ENCODE measurements at places on chromosomes 5 and 9. TPM values are rescaled to one million over a fixed set of nuclear protein-coding genes. Genes with fewer than 3 reads are reported as not detected.

DNA sequence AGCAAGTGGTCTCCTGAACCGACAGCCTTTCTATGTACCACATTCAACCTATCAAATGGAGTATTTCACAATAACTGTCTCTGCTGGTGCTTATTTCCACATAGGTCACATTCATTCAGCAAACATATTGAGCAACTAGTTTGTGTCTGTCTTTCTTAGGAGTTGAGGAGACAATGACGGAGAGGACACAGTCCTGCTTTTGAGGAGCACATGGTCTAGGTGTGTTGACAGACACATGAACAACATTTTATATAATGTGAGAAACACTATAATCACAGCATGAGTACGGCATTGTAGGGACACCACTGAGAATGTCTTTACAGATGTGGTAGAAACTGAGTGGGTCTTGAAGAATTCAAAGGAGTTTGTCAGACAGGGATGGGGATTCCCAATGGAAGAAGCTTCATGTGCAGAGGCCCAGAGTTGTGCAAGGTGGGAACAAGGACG is 28.5 kb downstream of the NFIL3 start:
- ATAC-seq, result peak; percentile 66

DNA sequence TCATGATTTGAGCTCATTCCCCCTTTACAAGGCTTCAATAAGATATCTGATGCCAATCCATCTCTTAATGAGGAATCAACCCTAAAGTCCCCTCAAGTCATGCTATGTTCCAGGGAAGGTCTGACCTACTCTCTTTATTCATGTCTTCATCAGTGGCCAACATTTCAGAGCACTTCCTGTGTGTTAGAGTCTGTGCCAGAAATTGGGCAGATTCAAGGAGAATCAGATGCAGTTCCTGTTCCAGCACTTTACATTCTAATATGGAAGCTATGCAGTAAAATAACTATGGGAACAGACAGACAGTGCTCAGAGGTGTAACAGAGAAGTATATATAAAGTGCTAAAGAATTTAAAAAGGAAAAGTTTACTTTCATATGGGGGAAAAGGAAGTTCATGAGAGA is 193.4 kb upstream of the NR4A3 start:
- ATAC-seq, result no peak

DNA sequence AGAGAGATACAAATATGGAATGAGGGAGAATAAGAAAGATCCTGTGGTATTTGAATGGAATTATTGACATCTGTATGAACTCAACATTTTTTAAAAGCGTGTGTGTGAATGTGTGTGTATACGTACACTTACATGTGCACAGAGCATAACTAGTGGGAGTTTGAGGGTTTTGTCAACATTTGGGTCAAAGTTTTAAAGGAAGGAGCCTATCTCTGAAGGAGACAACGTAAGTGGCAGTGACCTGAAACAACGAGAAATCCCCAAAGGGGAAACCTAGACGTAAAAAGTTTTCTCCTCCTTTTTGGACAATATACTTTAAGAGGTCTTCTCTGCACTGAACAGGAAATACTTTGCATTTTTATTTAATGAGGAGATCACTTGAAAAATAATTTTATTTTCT is 40.2 kb upstream of the DTWD2 start:
- ATAC-seq, result no peak

GRCh38 chr9:15150939-15151338 is 156.1 kb downstream of the TTC39B start:
- ATAC-seq, result no peak

DNA sequence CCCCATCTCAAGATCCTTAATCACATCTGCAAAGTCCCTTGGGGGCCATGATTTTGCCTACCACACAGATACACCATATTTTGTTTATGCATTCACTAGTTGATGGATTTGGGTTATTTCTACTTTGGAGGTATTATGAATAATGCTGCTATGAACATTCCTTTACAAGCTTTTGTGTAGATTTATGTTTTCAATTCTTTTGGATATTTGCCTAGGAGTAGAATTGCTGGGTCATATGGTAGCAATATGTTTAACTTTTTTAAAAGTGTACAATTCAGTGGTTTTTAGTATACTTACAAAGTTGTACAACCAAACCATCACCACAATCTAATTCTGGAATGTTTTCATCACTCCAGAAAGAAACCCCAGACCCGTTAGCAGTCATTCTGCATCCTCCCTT is 7.8 kb upstream of the ANP32B start:
- no peak for ATAC-seq

- peak; percentile 47 for ATAC-seq
Measured at GRCh38 chr5:66144834-66145390, 812 bp downstream of the SREK1 start.

- ATAC-seq, result no peak
Measured at GRCh38 chr5:96968614-96969013, 32.7 kb downstream of the LNPEP start.

DNA sequence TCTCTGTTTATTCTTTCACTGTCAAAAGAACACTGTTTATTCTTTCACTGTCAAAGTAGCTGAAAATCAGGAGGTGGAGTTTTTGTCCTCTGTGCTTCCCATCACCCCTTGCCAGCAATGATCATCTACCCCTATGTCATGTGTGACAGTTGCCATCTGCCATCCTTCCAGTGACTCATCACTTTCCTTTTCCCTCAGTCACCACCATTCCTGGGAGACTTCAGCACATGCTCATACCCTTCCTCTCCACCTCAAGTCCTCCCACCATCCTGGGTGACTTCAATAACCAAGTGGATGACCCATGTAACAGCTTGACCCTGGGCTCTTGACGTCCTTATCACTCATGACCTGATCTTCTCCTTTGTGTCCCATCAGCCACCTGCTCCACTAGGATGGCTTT is 43.3 kb upstream of the RASEF start:
- ATAC-seq, result no peak

- peak; percentile 11 for ATAC-seq
Measured at GRCh38 chr5:100877274-100877673, 25.8 kb downstream of the ST8SIA4 start.

DNA sequence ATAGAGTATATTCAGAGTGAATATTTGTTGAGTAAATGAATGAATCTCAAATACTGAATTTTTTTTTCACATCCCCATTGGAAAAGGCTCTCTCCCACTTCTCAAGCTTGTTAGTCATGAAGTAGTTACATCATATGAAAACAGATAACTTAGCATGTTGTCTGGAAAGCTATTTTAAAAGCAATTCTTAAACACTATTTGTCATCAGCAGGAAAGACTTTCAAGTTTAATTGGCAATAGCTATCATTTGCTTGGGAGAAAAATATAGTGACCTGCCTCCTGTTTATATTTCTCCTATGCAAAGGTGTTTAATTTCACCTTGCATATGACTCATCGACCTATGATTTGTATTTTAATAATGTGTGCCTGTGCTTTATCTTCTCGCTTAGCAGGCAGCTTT is 499.8 kb upstream of the GRIA1 start:
- no peak for ATAC-seq

DNA sequence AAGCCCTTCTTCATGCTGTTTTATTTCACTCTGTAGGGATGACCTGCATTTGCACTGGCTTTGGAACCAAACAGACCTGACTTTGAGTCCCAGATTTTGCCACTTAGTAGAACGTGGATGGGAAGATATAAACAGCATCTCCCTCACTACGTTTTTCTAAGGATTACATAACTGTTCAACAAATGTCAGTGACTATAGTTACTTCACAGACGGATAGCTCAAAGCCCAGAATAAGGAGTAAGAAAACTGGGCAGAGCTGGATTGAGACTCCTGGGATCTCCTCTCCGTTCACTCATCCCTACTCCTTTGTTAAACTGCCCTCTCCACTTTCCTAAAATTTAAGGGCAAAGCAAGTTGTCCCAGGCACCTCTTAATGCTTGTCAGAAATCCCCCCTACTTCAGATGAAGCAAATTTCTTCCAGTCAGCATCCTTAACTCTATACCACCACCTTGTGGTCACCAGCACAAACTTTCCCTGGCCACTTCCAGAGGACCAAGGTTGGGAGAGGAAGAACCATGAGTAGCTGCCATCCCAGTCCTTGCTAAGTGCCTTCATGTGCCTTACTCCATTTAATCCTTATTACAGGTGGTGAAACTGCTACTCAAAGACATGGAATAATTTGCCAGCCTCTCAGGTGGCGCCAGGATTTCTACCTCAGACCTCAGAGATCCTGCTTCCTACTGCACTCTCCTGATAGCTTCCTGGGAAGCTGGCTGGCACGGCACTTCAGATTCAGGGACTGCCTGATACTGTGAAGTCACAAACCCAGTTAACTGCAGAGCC is 38.4 kb downstream of the EGR1 start:
- peak; percentile 67 for ATAC-seq

DNA sequence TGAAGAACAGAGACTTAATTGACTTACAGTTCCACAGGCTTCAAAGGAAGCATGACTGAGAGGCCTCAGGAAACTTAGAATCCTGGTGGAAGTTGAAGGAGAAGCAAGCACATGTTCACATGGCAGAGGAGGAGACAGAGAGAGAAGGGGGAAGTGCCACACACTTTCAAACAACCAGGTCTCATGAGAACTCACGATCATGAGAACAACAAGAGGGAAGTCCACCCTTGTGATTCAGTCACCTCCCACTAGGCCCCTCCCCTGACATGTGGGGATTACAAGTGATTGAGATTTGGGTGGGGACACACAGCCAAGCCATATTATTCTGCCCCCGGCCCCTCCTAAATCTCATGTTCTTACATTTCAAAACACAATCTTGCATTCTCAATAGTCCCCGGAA is 19.5 kb downstream of the NR3C1 start:
- ATAC-seq, result no peak

- ATAC-seq, result no peak
Measured at GRCh38 chr5:125526966-125527365, 780.5 kb upstream of the ZNF608 start.

- no peak for ATAC-seq
Measured at GRCh38 chr9:101795147-101795546, 56.7 kb upstream of the GRIN3A start.

GRCh38 chr5:173624282-173624681 is 7.8 kb upstream of the BOD1 start:
- no peak for ATAC-seq

DNA sequence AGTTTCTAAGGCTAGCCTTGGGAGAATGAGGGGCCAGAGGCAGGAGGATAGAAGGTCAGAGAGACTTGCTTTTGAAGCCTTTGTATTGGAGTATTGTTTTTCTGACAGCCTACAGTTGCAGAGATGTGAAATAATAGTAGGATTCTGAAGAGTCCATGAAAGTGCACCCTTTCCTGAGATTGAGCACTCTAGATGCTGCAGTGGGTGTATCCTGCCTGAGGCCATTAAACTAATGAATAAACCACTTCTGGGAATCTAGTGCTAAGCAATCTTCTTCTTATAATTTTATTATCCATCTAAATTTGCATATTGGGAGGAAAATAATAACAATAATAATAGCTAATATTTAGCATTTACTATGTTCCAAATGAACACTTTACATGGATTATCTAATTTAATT is 19.3 kb upstream of the NNT start:
- ATAC-seq, result no peak

- peak; percentile 34 for ATAC-seq
Measured at GRCh38 chr5:96816991-96817390, 9.2 kb upstream of the ERAP1 start.

GRCh38 chr5:13766236-13766635 is 178.3 kb downstream of the DNAH5 start:
- no peak for ATAC-seq

DNA sequence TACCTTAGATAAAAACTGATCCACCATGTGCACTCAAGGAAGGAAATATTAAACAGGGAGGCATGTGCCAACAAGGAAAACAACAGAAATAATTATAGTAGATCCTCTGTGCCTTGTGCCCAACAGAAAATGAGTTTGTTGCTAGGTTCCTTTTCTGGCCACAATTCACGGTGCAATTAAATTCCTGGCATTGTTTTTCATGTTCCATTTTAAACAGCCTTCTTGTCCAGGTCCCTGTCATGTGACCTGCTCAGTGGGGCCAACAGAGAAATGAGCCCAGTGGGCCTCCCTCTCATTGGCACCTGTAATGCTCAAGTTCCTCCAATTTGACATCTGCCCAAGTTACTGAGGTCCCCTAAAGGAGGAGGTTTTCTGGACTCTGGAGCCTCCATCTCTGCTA is 56.5 kb downstream of the SPOCK1 start:
- ATAC-seq, result no peak

DNA sequence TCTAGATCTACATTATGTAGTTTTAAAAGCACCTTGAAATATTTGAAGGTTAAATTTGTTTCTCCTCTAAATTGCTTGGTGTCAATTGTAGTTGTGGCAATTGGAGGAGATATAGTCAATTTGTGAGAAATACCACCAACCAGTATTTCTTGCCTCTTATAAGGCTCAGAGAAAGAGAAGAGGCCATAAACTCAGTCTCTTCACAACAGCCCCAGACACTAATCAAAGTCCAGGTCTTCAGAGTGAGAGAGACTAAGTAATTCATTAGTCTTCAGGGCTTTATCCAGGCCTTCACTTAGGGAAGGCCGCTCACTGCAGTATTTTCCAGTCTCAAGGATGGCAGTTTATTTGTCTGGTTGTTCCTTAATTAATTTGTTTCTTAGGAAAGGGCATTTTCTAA is 168.0 kb upstream of the RGMB start:
- ATAC-seq, result no peak

DNA sequence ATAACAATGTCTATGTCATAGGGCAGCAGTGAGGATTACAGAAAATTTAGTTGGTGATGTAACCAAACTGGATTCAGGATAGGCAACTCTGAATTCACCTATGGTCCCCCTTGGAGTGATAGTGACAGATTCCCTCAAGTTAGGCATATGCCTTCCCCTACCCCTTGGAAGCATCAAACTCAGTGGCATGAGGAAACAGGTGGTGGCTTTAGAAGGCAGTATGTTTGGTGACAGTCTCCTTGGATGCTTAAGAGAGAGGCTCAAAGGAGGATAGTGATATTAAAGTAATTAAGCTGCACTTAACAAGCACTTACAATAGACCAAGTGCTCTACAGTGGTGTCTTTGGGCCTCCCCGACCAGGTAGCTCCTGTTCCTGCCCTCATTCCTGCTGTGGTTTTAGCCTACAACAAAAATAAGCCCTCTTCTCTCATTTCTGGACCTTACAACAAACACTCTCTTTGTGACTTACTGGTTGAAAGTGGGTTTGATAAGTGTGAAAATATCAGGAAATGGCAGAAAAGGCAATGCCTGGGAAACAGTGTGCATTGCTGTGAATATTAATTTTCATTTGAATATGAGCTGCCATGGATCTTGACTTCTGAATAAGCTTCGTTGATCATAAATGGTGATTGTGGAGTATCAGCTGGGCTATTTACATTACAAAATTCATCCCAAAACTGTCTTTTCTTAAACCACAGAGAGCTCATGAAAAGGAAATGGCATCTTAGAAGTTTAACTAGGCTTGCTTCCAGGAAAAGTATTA is 29.2 kb downstream of the NR4A3 start:
- ATAC-seq, result peak; percentile 10

The VLDLR gene
- total RNA-seq, result 17.2 TPM

The TEX48 gene
- 0.42 TPM for total RNA-seq

The OMD gene
- not detected for total RNA-seq

The LCN15 gene
- total RNA-seq, result not detected

The BDP1 gene
- 34.4 TPM for total RNA-seq

The KCTD16 gene
- 0.11 TPM for total RNA-seq

The SEMA4D gene
- 263 TPM for total RNA-seq

The GDA gene
- total RNA-seq, result not detected

The MARCOL gene
- not detected for total RNA-seq

The OR1J4 gene
- total RNA-seq, result not detected

The MAML1 gene
- total RNA-seq, result 42.4 TPM

The SLC27A6 gene
- not detected for total RNA-seq

The HNRNPK gene
- 767 TPM for total RNA-seq

All from activated T-helper 17 cell treated with anti-CD3 and anti-CD28 coated beads, Interleukin-2, amount 50 U/mL, for 72 hours (primary cell).